ENCODE measurements at places on chromosomes 2 and 18.

DNA sequence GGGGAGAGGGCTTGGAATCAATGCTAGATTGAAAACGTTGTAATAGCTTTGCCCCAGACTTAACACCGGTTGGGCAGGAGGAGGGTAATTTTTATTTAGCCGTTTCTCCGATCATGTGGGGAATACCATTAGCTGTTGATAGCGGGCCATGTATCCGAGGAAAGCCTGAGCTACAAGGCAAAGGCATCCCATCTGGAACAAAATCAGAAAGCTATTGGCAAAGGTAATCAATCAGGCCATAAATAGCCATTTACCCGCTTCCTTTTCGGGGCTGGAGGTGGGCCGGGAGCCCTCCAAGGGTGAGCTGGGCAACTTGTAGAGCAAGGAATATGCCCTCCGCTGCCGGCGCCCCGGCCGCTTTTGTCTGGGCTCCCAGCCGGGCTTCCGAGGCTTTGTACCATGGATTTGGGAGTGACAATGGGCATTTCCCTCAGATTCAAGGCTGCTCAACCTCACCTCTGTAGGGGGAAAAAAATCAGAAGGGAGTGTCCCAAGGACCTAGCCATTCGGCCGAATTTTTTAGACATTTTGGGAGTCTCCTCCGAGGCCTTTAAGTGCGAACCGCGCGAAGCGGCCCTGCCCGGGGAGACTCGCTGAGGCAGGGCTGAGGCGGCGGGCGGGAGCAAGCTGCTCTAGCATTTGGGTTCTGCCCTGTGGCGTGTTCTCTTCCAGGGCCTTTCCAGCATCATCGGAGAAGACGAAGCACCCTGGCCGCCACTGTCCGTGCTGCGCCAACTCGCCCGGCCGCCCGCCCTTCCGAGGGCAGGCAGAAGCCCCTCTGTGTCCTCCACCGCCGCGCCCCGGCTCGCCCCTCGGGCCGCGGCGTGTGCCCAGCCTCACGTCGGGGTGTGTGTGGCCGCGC lies 1.1 kb upstream of the HOXD9 start:
- DNase-seq: no peak

- no peak for DNase-seq
Observed at GRCh38 chr18:7772510-7772888, 205.4 kb downstream of the PTPRM start.

DNA sequence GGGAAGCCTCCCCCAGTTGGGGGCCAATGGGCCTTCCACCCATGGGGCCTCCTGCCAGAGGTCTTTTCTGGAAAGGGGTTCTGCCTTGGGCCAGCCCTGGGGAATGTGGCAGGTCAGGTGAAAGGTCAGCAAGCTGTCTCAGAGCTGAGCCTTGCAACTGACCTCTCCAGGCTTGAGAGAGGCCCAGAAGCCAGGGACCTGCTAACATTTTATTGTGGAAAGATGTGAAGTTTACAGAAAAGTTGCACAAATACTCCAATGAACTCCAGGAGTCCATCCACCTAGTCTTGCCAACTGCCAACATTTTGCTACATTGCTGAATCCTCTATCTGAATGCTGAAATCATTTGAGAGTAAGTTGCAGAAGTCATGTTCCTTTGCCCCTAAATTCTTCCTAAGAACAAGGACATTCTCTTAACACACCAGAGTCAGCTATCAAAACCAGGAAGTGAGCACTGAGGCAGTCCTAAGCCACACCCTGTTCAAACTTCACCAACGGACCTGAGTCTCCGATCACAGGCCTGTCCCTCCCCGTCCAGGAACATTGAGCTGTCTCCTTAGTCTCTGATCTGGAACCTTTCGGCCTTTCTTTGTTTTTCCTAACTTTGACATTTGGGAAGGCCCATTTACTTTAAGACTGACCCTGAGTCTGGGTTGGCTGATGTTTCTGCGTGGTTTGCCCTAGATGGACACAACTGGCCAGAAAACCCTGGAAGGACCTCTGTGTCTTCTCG lies 4.0 kb downstream of the SNORC start:
- peak; percentile 62 for DNase-seq

DNA sequence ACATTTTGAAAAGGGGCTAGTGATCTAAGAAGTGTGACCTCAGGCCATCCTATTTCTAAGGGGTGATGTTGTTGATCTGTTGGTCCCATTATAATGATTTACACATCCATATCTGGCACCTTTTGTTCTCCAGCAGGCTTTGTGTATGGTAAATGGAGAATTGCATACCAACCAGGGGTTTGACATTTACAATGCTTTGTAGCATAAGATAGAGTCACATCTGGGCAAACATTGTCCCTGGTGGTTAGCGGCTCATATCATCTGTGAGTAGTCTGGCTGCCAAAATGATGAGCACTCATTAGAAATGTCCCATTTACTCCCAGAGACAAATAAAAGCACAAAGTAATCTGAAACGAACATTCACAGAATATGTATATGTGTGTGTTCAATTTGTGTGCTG lies 1775.5 kb upstream of the CELF4 start:
- DNase-seq: no peak

GRCh38 chr2:154912215-154912614 lies 213.7 kb downstream of the KCNJ3 start:
- DNase-seq: no peak

DNA sequence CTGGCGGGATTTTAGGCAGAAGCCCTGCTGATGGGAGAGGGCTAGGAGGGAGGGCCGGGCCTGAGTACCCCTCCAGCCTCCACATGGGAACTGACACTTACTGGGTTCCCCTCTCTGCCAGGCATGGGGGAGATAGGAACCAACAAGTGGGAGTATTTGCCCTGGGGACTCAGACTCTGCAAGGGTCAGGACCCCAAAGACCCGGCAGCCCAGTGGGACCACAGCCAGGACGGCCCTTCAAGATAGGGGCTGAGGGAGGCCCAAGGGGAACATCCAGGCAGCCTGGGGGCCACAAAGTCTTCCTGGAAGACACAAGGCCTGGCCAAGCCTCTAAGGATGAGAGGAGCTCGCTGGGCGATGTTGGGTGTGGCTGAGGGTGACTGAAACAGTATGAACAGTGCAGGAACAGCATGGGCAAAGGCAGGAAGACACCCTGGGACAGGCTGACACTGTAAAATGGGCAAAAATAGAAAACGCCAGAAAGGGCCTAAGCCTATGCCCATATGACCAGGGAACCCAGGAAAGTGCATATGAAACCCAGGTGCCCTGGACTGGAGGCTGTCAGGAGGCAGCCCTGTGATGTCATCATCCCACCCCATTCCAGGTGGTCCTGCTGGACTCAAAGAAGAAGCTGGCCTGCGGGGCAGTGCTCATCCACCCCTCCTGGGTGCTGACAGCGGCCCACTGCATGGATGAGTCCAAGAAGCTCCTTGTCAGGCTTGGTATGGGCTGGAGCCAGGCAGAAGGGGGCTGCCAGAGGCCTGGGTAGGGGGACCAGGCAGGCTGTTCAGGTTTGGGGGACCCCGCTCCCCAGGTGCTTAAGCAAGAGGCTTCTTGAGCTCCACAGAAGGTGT lies 8.5 kb downstream of the PROC start:
- no peak for DNase-seq

DNA sequence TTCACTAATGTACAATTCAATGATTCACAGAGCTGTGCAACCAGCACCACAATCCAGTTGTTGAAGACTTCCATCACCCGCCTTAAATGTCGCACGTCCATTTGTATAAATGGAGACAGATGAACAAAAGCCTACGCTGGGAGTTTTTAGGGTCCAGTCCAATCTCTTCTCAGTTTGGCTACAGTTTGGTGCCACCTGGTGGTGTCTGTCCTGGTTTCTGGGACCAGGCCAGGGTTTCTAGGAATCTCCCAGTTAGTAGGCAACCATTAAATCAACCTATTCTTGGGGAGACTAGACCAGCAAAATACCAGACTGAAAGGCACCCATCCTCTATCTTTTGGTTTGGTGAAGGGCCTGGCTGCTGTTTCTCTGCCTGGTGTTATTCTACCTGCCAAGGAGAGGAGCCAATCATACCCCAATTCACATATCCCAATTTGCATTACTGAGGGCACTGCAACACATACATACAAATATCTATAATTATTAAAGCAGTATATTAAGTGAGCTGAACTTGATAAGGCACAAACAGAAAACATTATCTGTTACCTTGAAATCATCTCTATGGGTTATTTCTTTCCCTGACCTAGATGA lies 3.2 kb upstream of the DDX1 start:
- DNase-seq: peak; percentile 17

GRCh38 chr18:63210521-63210920 lies 109.0 kb downstream of the BCL2 start:
- DNase-seq: no peak

DNA sequence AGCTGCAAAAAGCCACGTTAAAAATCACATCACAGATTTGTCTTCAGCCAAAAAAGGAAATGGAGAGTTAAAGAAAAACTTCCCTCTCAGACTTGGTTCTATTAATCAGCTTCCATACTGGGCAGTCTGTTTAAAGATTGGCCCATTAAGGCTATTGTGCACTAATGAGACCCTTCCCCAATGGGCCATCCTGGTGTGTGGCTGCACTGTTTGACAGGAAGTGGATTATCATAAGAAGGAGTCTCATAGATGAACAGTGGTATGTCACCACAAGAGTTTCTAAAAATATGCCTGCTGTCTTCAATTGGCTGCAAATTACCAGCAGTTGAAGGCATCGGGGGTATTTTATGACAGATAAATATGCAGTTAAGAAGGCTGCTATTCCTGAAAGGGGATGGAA lies 247.6 kb upstream of the THSD7B start:
- DNase-seq: no peak

GRCh38 chr2:26916128-26916692 lies 54.2 kb upstream of the MAPRE3 start:
- DNase-seq: no peak

GRCh38 chr2:186325827-186326535 lies 160.1 kb upstream of the ZC3H15 start:
- no peak for DNase-seq

GRCh38 chr2:165637396-165637795 lies 156.7 kb downstream of the GALNT3 start:
- DNase-seq: no peak

DNA sequence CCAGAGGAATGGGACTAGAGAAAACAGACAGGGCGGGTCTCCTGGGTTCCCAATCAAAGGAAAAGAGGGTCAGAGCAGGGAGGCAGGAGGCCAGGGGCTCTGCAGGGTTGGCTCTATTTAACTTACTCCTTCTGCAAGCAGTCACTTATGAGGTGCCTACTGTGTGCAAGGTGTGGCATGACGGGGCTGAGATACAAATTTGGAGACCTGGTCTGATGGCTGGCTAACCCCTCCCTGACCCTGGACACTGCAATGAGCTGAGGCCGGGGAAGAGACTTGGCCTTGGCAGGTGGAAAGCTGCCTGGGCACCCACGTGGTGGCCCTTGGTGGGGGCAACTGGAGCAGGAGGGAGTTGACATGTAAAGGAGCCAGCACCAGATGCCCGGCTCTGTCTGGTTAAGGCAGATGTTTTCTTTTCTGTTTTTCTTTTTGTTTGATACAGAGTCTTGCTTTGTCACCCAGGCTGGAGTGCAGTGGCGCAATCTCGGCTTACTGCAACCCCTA lies 148.5 kb upstream of the GATA6 start:
- no peak for DNase-seq

- DNase-seq: no peak
Observed at GRCh38 chr18:24120676-24121075, 18.2 kb upstream of the CABYR start.

- no peak for DNase-seq
Observed at GRCh38 chr2:192155511-192156118, 39.1 kb downstream of the TMEFF2 start.

DNA sequence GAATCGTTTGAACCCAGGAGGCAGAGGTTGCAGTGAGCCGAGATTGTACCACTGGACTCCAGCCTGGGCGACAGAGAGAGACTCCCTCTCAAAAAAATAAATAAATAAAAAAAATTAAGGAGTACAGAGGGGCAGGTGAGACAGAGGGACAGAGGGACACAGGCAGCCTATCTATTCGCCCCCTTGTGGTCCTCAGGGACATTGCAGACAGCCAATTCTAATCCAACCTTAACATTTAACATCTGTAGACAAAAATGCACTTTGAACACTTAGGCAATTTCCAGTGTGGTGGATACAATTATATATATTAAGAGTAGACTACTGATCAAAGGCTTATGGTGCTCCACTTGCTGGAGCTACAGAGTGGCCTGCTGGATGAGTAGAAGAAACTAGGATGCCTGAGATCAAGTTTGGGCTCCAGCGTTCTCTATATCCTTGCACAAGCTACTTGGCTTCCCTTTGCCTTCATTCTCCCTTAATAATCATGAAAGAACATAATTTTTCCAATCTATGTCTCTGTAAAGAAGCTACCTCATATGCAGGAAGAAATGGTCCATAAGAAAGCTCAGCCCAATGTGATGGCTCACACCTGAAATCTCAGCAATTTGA lies 8.2 kb upstream of the SMARCAL1 start:
- peak; percentile 36 for DNase-seq

All from inflammatory macrophage (primary cell).